ENCODE measurements at places on chromosomes 7 and 10.
A peak's percentile ranks its signal among the peaks of the same experiment; 100 is the strongest.

DNA sequence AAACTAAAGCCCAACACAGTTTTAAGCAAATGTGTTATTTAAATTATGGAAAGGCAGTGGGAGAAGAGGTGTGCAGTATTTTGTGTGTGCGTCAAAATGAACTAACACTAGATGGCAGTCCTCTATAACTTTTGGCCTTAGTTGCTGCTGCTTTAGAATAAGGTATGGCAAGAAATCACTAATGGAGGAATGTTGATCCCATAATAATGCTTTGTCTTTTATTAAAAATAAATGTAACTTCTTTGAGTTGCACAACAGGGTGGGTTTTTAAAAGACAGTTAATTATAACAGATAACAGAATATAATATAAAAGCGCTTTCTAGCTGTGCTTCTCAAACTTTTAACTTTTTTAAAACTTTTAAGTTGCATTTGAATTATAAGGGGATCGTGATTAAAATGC, 56.4 kb downstream of the BBS9 start:
- DNase-seq = peak; percentile 21

- no peak for DNase-seq
Measured at GRCh38 chr10:80277016-80277415, 12.4 kb downstream of the MAT1A start.

GRCh38 chr10:74342991-74343390, 192.0 kb downstream of the ADK start:
- no peak for DNase-seq

- DNase-seq = no peak
Measured at GRCh38 chr7:121901026-121901425, 28.1 kb downstream of the PTPRZ1 start.

GRCh38 chr7:123797673-123798531, 47.1 kb upstream of the HYAL4 start:
- no peak for DNase-seq

DNA sequence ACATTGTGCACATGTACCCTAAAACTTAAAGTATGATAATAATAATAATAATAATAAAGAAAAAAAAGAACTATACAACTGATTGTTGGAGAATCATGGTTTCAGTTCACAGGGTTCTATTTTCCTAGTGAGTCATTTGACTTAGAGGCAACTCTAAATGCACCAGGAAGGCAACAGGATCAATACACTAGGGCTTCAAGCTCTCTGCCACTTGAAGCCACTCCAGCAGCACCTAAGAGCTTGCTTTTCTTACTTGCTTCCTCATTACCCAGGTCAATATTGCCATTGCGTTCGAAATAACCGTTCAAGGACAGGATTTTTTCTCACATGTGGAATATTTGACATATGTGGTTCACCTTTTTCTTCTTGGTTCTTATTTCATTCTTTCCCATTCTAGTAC, 189.7 kb downstream of the GRM3 start:
- no peak for DNase-seq

- DNase-seq = no peak
Measured at GRCh38 chr10:122849090-122849489, 3.4 kb upstream of the CUZD1 start.

All from germinal center (tissue), 1 donor.